ENCODE measurements at places on chromosomes 5 and 9.
A peak's percentile ranks its signal among the peaks of the same experiment; 100 is the strongest.

DNA sequence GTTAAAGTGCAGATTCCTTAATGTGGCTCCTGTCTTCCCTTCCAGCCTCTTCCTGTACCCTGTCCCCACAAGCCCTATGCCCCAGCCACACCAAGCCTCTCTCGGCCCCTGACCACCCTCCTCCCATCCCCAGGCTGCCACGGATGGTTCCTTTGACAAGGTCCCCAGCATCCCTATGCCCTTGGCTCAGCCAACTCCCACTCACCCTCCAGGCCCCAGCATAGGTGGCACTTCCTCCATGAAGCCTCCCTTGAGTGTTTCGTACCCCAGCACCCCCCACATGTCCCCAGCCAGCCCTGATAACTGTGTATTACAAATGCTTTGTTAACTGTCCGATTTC, 115.5 kb upstream of the TBC1D2 start:
- no peak for DNase-seq

DNA sequence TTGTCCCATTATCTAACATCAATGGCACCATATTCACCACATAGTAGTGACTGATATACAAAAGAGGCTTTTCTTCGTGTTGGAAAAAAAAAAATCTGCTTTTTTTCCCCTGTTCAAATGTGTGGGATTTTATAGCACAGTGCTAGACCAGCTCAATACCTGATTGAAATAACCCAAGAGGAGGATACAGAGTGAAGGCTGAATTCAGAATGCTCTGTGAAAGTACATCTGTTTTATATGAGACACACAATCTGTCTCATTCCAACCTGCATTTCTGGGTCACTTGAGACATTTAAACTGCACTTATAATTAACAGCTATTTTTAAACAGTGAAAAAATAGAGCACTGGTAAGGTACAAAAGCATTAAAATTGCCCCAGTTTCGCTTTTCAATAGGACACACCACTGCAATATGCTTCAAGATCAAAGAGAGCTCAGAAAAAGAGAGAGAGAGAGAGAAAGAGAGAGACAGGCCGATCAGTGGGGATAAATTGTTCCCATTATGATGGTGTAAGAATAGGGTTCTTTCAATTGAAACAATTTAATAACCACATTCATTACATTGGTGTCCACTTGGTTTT, 179.3 kb downstream of the NR2F1-AS1 start:
- no peak for DNase-seq

DNA sequence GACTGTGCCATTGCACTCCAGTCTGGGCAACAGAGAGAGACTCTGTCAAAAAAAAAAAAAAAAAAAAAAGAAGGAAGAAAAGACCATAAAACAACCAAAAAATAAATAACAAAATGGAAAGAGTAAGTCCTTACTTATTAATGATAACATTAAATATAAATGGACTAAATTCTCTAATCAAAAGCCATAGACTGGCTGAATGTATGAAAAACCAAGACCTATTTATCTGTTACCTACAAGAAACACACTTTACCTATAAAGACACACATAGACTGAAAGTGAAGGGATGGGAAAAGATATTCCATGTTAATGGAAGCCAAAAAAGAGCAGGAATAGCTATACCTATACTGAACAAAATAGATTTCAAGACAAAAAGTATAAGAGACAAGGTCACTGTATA, 16.6 kb downstream of the TMEM267 start:
- no peak for DNase-seq

- DNase-seq = no peak
These were observed 524.9 kb downstream of the SEMA5A start for GRCh38 chr5:9020996-9021395.

DNA sequence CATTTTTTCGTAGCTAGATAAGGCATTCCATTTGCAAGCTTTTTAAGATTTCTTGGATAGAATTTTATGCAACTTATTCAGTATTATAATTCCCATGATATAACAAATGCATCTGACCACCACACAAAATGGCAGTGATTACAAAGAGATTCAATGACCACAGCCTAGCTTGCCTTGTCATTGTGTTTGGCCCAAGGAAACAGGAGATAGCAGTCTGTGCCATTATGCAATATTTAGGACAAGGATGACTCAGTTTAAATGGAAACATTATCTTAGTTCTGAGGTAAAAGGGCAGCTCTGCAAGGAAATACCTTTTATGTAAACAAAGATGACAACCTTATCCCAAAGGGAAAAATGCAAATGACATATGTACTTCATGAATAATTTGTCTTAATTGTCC, 89.8 kb downstream of the NUDT12 start:
- DNase-seq = peak; percentile 47

GRCh38 chr5:99005506-99005905, 76.7 kb upstream of the CHD1 start:
- DNase-seq = no peak
